Esophagus squamous epithelium (tissue), 5 donors: ENCODE measurements at places on chromosomes 5 and 9.

- DNase-seq: no peak
Measured at GRCh38 chr9:129698254-129698757, 32.9 kb downstream of the PRRX2 start.

GRCh38 chr9:14311171-14311949 is 2.6 kb downstream of the NFIB start:
- DNase-seq: no peak

DNA sequence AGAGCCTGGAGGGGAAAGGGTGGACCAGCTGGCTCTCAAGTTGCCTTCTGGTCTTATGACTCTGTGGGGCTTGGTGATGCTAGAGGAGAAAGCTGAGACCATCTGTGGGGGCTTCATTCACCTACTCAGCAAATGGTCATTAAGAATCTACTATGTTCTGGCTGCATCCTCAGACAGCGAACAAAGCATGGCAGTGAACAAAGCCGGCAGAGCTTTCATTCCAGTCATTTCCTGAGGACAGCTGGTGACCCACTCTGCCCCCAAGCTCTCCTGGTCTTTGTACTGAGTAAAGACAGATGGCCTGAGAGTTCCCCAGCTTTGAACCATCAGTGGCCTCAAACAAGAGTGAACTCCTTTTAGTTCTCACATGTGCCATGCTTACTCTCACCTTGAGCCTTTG is 48.0 kb downstream of the FGF1 start:
- DNase-seq: no peak

DNA sequence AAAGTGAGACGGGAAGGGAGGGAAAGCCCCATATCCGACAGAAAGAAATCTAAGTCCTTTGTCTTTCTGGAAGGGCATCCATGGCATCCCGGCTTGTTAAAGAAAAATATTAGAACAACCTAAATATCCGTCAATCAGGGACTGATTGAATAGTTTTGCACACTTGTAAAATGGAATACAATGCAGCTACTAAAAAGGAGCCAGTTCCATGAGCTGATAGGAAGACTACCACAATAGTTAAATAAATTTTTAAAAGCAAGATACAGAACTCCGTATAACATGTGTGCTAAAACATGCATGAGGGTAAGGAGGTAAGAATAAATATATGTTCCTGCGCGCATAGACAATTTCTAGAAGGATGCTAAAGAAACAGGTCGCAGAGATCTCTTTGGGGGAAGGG is 12.8 kb upstream of the GNPDA1 start:
- no peak for DNase-seq

- no peak for DNase-seq
Measured at GRCh38 chr9:21070906-21071305, 6.8 kb downstream of the IFNB1 start.

DNA sequence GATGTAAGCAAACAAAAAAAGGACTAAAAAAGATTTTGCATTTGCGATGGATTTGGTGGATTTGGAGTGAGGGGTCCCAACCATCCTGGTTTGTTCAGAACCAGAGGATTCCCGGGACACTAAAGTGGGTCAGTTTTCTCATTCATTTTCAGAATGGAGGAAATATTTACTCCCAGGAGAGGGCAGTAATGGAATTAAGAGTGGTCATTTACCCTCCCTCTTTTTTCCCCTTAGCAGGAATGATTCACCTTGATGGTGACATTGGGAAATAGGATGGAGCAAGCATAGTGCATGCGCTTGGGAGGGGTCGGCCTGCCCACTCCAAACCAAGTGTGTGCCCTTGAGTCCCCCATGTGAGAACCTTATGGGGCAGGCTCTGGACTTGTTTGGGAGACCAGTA is 164.2 kb upstream of the PUM3 start:
- no peak for DNase-seq

DNA sequence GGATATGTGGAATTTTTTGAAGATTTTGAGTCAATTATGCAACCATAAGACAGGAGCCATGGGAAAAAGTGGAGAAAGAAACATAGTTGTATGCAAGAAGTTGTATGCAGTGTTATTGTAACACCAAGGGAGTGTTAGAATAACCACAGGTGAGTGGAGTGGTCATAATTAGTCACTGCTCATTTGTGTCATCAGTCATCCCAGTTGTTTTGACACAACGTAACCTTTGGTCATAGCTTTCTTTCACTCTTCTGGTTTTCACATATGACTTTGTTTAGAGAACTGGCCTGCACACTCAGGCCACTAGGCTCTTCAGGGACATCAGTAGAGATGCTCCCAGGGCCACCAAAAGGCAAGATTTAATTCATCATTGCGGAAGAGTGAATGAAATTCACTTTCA is 158.7 kb upstream of the HMHB1 start:
- no peak for DNase-seq

- no peak for DNase-seq
Measured at GRCh38 chr5:165263536-165263935, 1758.1 kb downstream of the MAT2B start.

- DNase-seq: no peak
Measured at GRCh38 chr9:34556949-34557348, 32.6 kb downstream of the CNTFR start.

- no peak for DNase-seq
Measured at GRCh38 chr5:150689120-150689519, 11.7 kb downstream of the RBM22 start.

GRCh38 chr5:65055938-65056337 is 287.2 kb downstream of the CWC27 start:
- no peak for DNase-seq

- DNase-seq: no peak
Measured at GRCh38 chr9:108823829-108824228, 32.0 kb downstream of the ACTL7B start.

DNA sequence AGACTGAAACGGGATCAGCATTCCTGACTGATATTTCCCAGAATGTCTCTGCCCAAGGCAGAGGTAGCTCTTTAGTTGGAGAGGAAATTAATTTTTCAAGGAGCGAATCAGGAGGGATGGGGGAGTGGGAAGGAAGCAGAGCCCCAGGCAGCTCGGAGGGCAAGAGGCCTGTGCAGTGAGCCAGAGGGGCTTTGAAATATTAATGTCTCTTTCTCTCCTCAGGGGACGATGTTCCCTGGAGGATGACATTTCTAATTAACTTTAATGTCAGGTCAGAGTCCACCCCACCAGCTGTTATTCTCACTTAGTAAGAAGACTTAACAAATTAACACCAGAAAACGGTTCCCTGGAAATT is 45.6 kb downstream of the SLC6A7 start:
- DNase-seq: no peak

GRCh38 chr5:124512236-124512635 is 234.2 kb downstream of the ZNF608 start:
- no peak for DNase-seq

DNA sequence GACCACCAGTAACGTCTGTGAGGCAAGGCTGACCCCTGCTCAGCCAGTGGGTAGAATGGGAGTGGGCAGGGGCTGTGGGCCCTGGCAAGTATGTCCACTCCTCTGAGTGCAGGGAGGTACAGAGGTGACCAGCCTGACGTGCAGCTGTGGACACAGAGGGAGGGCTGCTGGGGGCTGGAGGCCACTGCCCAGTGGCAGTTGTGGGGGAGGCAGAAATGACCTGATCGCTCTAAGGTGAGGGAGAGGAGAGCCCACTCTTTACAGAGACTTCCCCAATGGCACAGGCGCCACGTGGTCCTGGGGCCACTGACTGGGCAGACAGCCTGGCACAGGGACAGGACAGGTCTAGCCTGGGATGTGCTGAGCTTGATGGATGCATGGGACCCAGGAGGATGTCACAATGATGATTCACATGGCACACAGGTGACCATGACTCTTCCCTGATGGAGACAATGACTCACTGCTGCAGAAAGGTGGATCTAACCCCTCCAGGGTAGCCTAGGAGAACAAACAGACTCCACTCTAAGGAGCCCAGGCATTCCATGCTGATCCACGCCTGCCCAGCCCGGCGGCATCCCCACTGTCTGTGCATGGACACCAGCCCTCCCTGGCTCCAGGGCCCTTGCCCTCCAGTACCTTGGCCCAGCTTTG is 7.7 kb downstream of the LPCAT1 start:
- no peak for DNase-seq

- no peak for DNase-seq
Measured at GRCh38 chr5:124652892-124653441, 93.5 kb downstream of the ZNF608 start.

GRCh38 chr5:89425062-89425461 is 542.1 kb upstream of the MEF2C start:
- no peak for DNase-seq

DNA sequence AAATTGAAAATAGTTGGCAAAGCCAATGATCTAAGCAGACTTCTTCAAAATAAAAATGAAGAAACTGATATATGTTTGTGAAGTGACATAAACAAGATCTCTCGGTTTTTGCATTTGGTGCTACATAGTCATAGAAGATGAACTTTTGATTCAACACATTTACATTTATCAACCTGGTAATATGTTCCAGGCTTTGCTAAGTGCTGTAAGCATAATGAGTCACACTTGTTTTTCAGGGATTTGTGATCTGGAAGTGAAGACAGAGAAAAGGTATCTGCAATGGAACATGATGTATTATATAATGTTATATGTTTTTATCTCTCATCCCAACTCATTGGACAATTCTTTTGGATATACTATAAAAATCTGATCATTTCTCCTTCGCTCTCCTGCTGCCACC is 801.4 kb downstream of the BRINP1 start:
- DNase-seq: no peak
